RPMI7951 (cell line): ENCODE measurements at places on chromosomes 3 and 15.

DNA sequence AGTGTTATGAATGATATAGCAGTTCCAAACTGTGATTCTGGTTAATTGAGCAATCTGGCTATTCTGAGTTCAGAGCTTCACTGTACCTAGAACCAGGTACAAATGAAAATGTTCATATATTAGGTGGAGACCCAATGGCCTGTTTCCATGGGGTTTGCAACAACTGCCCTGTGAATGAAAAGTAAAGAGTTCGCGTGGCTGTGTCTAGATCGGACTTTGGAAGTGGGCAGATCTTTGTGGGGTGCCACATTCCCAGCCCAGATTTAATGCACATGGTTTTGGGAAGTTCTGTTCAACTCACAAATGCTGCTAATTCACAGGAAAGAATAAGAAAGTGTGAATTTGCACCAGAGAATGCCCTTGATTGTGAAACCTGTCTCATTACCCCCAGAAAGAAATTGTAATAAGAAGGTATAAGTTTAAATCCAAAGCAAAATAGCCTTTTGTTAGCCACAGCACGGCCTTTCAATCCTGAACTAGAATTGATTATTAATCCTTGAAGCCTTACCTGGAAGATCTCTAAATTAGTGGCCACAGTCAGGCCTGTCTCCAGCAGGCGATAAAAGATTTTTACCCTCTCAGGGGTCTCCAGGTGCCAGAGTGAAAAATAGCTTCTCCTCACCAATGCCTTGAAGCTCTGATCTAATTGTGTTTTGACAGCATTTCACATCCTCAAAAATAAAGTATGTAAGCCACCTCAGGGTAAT lies 22.6 kb downstream of the WHAMM start:
- DNase-seq, result no peak

GRCh38 chr3:67655364-67656121 lies 1.1 kb upstream of the SUCLG2 start:
- DNase-seq, result no peak

DNA sequence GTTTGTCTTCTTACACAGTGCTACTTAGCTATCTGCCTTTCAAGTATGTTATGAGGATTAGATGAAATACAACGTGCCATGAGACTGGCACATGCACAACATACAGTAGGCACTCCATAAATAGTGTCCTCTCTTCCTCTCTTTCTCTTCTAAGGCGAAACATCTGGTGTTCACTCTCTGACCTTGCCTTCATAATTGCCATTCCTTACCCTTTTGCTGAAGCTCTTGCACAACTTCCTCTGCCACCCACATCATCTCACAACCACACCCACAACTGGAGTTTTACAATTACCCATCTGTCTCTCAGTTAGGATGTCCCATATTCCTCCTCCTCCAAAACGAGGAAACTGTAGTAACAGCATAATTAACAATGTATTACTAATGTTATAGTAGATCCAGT lies 26.4 kb upstream of the ACP3 start:
- DNase-seq, result peak; percentile 83

- DNase-seq, result no peak
These were observed 26.4 kb upstream of the ABHD17C start for GRCh38 chr15:80668546-80669236.

DNA sequence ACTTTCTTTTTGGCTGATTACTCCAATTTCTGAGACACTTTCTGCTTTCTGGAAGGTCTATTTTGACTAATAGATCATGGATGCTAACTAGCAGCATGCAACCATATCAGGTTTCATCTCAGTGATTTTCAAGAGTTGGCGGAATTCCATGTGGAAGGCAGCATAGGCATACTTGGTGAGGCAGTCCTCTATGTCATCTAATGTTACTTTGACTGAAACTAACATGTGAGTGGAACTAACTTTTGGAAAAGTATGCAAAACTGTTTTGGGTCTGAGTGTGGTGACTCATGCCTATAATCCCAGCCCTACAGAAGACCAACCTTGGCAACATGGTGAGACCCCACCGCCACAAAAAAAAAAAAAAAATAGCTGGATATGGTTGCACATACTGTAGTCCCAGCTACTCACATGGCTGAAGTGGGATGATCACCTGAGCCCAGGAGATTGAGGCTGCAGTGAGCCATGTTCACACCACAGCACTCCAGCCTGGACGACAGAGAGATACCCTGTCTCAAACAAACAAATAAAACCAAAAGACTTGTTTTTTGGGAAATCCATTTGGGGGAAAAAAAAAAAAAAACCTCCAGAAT lies 1033.7 kb downstream of the ROBO1 start:
- DNase-seq, result peak; percentile 88

- no peak for DNase-seq
These were observed 45.9 kb downstream of the P3H2 start for GRCh38 chr3:190074817-190075216.

- peak; percentile 49 for DNase-seq
These were observed 86.6 kb downstream of the GPR156 start for GRCh38 chr3:120198305-120198878.

- DNase-seq, result no peak
These were observed 48.3 kb upstream of the IQSEC1 start for GRCh38 chr3:13121553-13122001.

DNA sequence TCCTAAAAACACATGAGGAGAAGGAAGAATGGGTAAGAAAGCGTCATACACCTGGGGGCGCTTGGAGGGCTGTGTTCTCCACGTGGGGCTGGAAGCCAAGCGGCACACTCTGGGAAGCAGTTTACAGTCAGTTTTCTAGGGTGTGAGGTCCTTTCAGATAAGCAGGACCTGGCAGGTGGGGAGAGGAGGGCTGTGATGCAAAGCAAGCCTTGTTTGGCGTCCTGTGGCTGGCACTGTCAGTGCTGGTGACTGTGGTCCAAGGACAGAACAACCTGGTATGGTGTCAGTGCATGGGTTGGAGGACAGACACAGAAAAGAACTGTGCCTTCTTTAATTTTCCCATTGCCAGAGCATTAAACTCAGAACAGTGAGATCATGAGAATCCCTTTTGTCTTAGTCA lies 260.7 kb upstream of the NR2E3 start:
- DNase-seq, result no peak

DNA sequence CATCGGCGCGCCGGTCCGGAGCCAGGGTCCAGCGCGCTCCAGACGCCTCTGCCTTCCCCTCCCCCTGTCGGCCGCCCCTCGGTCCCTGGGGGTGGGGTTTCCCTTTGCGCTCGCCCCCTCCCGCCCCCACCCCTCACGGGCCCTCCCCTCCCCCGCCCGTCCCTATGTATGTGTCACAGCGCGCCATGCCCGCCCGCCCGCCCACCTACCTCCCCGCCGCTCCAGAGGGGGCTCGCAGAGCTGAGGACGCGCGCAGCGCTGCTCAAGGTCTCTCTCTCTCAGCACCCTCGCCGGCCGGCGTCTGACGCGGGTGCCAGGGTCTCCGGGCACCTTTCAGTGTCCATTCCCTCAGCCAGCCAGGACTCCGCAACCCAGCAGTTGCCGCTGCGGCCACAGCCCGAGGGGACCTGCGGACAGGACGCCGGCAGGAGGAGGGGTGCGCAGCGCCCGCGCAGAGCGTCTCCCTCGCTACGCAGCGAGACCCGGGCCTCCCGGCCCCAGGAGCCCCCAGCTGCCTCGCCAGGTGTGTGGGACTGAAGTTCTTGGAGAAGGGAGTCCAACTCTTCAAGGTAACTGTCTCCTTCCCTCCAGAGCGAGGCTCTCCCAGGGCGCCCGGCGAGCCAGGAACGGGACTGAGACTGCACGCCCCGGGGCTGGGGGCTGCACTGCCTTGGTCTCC lies at the start of gene ACAN:
ACAN (plus strand) TSS at position 196 of the 679 bp plus-strand sequence. CDS start 32,771 bp downstream, outside the sequence.
- DNase-seq, result no peak
